ENCODE measurements at places on chromosomes 2 and 18. TPM values are rescaled to one million over a fixed set of nuclear protein-coding genes. Genes with fewer than 3 reads are reported as not detected.
A peak's percentile ranks its signal among the peaks of the same experiment; 100 is the strongest.

DNA sequence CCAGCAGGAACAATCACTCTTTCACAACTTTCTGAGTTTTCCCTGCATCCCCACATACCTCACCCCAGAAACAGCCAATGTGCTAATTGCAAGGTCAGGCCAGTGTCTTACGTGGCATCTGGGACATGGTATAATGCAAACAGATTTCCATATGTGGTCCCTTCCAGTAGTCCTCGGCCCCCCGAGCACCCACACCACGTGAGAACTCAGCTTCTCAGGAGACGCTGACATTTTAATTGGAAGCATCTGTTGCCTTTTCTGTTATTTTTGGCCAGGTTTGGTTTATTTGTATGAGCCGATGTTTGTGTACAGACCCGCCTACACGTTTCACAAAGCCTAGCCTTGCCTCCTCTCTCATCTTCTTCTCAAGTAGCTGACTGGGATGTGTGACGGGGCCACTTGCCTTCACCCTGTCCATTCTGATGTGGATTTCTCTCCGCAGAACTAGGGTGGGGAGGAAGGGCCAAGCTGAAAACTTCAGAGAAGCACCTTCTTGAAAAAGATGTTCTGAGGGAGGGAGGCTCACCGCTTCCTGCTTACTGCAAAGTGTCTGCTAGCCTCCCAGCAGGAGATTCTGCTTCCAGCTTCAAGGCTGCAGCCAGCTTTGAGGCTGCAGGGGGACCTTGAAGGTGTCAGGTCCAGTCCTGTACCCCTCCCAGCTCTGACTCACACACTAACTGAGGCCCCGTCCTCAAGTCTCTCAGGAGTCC, 109.6 kb upstream of the SLC14A2 start:
- H3K27ac ChIP-seq = no peak overlapping the region
- H3K36me3 ChIP-seq = no peaks in the 10 kb centered on the region
- DNase-seq = peak; percentile 29

GRCh38 chr2:177029501-177029900, 183.1 kb upstream of the HNRNPA3 start:
- no peak overlapping the region for H3K4me3 ChIP-seq
- no peaks in the 10 kb centered on the region for H3K4me1 ChIP-seq
- no peaks in the 10 kb centered on the region for H3K27me3 ChIP-seq
- no peak overlapping the region for H3K27ac ChIP-seq

GRCh38 chr2:127455566-127456493, 37.6 kb downstream of the PROC start:
- no peak overlapping the region for H3K4me3 ChIP-seq
- H3K4me1 ChIP-seq = peaks cover 5% of the 10 kb centered on the region
- no peaks in the 10 kb centered on the region for H3K27me3 ChIP-seq
- DNase-seq = no peak

DNA sequence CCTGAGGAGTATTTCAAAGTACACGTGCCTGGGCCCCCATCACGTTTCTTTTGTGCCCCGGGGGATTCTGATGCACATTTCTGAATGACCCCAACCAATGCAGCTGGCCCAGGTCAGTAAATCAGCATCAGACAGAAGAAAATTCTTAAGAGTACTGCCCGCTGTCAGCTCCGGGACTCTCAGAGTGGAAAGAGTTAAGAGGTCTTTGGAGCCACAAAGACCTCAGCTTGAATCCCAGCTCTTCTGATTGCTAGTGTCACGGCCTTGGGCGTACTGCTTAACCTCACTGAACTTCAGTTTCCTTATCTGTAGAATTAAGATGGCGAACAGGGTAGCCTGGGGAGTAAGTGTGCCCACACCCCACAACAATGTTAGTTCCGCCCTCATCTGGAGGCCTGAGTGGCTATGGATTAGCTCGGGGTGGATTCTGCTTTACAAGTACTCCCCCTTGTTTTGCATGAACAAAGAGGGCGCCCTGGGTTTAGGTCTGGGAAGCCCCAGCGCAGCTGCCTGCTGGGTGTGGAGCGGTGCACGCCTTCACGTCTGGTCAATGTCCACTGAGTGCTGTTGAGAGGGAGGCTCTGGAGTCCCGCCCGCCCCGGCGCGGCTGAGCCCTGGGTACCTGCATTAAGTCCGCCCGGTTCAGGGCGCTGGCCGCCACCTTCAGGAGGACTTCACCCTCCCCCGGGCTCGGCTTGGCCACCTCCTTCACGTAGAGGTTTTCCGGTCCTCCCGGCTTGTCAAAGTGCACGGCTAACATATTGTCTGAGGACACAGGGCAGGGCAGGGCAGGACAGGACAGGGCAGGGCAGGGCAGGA, 858 bp downstream of the TP53I3 start:
- peaks cover 3% of the 10 kb centered on the region for H3K36me3 ChIP-seq
- H3K4me3 ChIP-seq = peak overlapping the region; percentile 45
- peak overlapping the region; percentile 84 for H3K27ac ChIP-seq
- peaks cover 4% of the 10 kb centered on the region for H3K4me1 ChIP-seq
- peak; percentile 95 for DNase-seq

DNA sequence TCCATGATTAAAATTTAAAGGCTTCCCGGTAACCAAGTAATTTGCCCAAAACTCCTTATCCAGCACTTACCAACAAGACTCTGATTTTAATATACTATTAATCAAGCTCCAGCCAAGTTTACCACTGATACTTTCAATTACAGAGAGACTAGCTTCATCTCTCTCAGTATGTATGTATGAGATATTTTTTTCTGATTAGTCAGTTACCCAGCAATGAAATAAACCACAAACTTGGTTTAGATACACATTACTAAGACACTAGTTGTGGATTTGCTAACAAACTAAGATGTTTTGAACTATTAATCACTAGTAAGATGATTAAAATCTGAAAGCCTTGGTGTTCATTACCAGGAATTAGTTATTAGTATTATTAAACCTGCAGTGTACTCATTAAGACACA, 1272.2 kb upstream of the ACVR2A start:
- no peak overlapping the region for H3K27ac ChIP-seq
- H3K4me3 ChIP-seq = no peak overlapping the region
- no peaks in the 10 kb centered on the region for H3K4me1 ChIP-seq
- DNase-seq = peak; percentile 10

- no peak overlapping the region for H3K4me3 ChIP-seq
- H3K27me3 ChIP-seq = no peaks in the 10 kb centered on the region
Observed at GRCh38 chr18:76431437-76432273, 63.4 kb downstream of the ZNF516 start.

GRCh38 chr2:165843351-165843750, 49.3 kb upstream of the GALNT3 start:
- DNase-seq = no peak
- H3K27me3 ChIP-seq = no peaks in the 10 kb centered on the region
- no peak overlapping the region for H3K4me3 ChIP-seq
- no peaks in the 10 kb centered on the region for H3K36me3 ChIP-seq
- no peaks in the 10 kb centered on the region for H3K4me1 ChIP-seq
- H3K27ac ChIP-seq = no peak overlapping the region

- H3K27ac ChIP-seq = peak overlapping the region; percentile 85
- no peaks in the 10 kb centered on the region for H3K36me3 ChIP-seq
- no peaks in the 10 kb centered on the region for H3K27me3 ChIP-seq
- H3K4me3 ChIP-seq = peak overlapping the region; percentile 91
Observed at GRCh38 chr2:223944166-223944702, 901 bp downstream of the WDFY1 start.

DNA sequence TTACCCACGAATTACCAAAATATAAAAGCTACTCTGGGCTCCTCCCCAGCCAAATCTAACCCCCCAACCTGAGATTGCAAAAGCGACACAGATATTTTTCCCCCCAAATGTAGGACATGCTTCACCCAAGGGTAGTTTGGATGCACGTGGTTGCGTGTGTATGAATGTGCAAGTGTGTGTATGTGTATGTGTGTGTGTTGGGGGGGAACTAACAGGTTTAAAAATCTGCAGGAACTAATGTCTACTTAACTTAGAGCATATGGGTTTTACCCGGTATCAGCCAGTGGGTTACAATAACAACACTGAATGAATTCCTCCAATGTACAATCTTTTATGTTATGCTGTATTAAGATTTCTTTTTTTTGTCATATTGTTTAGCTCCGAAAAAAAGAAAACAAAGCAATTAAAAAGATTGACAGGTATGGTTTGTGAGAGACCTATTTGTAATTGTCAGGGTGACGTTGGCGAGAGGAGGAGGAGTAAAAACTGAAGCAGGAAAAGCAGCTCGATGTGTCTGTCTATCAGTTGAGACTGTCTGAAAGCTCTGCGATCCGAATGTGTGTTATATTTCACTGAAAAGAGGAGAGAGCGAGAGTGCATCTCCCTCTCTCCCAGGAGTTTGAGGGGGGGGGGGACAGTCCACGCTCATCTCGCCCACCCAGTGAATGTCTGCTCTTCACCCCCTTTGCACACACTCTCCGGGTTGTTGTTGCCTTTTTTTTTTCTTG, at the start of gene TSHZ1:
TSS of gene TSHZ1 (plus strand) at position 524 of the 728 bp plus-strand sequence. CDS start 1,080 bp downstream, outside the sequence.
- DNase-seq = peak; percentile 80
- H3K27me3 ChIP-seq = peaks cover 46% of the 10 kb centered on the region
- H3K4me3 ChIP-seq = peak within 1 kb of the TSS; percentile 97
- peak within 1 kb of the TSS; percentile 89 for H3K27ac ChIP-seq
- peaks cover 20% of the 10 kb centered on the region for H3K4me1 ChIP-seq
- no peaks in the 10 kb centered on the region for H3K36me3 ChIP-seq

GRCh38 chr2:164565359-164565758, 55.9 kb downstream of the GRB14 start:
- DNase-seq = no peak
- peak overlapping the region; percentile 8 for H3K27ac ChIP-seq
- H3K27me3 ChIP-seq = no peaks in the 10 kb centered on the region

DNA sequence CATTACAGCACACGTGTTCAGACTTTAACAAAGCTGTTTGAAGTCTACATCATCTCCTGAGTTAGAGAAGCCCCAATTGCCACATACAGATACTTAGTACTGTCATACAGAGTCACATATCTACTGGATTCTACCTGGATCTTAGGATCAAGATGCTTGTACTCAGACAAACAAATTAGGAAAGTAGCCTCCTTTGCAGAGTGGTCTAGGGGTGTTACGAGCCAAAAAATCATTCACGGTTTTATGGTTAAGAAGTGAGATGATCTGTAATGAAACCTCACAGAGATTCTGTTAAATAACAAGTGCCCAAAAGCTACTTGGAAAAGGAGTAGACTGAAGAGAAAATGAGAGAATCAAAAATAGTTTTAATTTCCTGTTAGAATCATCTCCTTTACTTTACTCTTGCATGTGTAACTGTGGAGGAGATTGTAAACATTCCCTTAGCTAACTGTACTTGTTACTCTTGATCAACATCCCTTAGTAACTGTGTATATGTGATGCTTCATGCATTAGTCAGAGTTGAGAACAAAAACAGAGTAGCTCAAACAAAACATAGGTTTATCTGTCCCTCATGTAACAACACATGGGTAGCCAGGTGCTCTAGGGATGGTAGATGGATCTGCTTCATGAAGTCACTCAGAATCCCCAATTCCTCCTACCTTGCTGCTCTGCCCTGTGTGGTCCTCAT, 16.4 kb upstream of the IL1RL1 start:
- no peak overlapping the region for H3K4me3 ChIP-seq
- no peaks in the 10 kb centered on the region for H3K36me3 ChIP-seq
- peaks cover 11% of the 10 kb centered on the region for H3K27me3 ChIP-seq

DNA sequence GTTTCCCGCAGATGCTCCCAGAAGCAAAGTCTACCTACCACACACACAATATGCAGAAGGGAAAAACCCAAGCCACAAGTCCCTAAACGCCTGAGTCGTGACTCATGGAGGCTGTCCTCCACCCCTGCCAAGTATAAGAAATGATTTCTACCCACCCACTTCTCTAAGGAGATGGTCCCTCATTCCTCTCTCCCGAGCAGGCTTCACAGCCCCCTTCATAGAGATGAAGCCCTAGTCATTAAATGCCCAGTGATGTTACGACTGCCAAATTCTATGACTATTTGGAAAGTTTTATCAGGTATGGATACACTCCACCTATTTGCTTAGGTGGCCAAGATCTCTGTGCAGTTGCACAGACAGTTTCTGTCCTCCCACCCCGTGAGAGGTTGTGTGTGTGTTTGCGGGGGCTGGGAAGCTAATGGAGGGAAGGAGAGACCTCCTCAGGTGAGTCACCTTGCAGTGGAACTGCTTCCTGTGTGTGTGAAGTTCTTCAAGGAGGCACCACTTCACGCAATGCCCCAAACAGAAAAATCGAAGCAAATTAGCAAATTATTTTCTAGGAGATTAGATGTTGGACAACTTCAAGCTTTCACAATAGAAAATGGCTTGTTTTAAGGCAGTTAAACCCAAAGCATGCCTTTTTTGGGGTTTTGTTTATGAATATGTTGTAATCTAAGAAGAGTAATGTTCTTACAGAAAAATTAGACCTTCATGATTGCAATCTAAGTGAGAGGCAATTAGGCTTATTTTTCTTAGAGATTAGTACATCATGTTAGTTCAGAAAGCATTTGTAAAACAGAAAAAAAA, 175.2 kb downstream of the TGIF1 start:
- H3K27ac ChIP-seq = peak overlapping the region; percentile 96
- DNase-seq = peak; percentile 7
- no peaks in the 10 kb centered on the region for H3K27me3 ChIP-seq
- H3K4me3 ChIP-seq = no peak overlapping the region
- H3K4me1 ChIP-seq = peaks cover 28% of the 10 kb centered on the region

- H3K4me1 ChIP-seq = peaks cover 6% of the 10 kb centered on the region
- no peak overlapping the region for H3K4me3 ChIP-seq
- H3K27me3 ChIP-seq = no peaks in the 10 kb centered on the region
- H3K27ac ChIP-seq = no peak overlapping the region
Observed at GRCh38 chr2:26454561-26455001, 23.3 kb downstream of the OTOF start.

GRCh38 chr2:213238753-213239495, 45.3 kb upstream of the SPAG16 start:
- H3K27me3 ChIP-seq = no peaks in the 10 kb centered on the region
- H3K27ac ChIP-seq = no peak overlapping the region
- no peak for DNase-seq
- H3K4me1 ChIP-seq = no peaks in the 10 kb centered on the region

- no peaks in the 10 kb centered on the region for H3K36me3 ChIP-seq
- H3K27ac ChIP-seq = no peak overlapping the region
- H3K4me3 ChIP-seq = no peak overlapping the region
- DNase-seq = peak; percentile 48
- no peaks in the 10 kb centered on the region for H3K4me1 ChIP-seq
- no peaks in the 10 kb centered on the region for H3K27me3 ChIP-seq
Observed at GRCh38 chr2:147560810-147561535, 283.9 kb upstream of the ACVR2A start.

ALPP gene
- total RNA-seq = not detected

ADAM23 gene
- 9.3 TPM for total RNA-seq

CYP27C1 gene
- 1.5 TPM for total RNA-seq

ELAC1 gene
- total RNA-seq = 5.6 TPM

HSPE1 gene
- total RNA-seq = 369 TPM

STAT4 gene
- total RNA-seq = 0.32 TPM

UGT1A10 gene
- total RNA-seq = not detected

HOXD12 gene
- not detected for total RNA-seq

TMEM169 gene
- total RNA-seq = 1.8 TPM

B4GALT6 gene
- total RNA-seq = 5.5 TPM

FHOD3 gene
- total RNA-seq = 347 TPM

CCDC148 gene
- 0.78 TPM for total RNA-seq

FRZB gene
- total RNA-seq = 9.6 TPM
